ENCODE measurements at places on chromosomes 7 and 10.

- no peak for DNase-seq
Measured at GRCh38 chr10:32923849-32924248, 34.2 kb downstream of the ITGB1 start.

GRCh38 chr10:114709984-114710383 is 51.9 kb upstream of the ABLIM1 start:
- no peak for DNase-seq

DNA sequence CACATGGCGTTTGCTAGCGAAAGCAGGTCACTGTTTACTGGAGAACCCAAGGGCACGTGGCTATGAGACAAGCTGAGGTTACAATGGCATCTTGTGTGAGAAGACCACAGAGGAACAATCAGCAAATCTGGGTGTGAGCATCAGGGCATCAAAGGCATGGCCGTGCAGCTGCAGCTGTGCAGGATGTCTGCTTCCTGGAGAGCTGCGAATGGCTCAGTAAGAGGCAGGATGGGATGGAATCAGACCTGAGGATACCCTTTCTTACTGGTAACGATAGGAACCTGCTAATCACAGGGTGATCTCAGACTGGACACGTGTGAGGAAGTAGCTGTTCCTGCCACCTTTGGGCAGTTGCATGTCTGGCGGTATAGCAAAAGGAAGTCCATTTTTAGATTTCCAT is 119.5 kb downstream of the RNF216 start:
- DNase-seq, result no peak

DNA sequence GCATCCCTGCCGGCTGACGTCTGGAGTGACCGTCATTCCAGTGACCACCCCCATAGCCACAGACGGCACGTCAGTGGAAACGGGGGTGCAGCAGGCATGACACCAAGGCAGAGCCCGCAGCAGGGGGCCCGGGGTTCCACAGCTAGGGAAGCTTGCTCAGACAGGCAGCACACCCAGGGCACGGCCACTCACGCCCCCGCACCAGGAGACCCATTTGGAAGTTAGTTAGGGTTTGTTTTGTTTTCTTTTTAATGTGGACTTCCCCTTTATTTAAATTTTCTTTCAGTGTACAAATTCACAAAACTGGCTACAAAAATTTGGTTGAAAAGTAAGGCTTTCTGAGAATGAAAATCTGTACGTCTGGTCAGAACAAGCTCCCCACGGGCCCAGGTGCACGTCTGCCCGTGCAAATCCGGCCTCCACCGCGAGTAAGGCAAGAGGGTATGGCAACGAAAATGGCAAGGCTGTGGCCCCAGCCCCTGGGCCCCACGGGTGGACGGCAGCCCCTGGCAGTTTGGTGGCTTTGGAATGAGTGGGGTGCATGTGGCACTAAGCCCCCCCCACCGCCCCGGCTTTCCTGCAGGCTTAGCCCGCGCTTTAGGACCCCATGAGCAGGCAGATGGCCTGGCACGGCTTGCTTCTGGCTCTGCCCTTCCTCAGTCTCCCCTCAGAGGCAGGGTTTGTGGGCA is 124.2 kb downstream of the FAM53B start:
- DNase-seq, result no peak

GRCh38 chr10:18793951-18794350 is 134.7 kb downstream of the ARL5B start:
- DNase-seq, result no peak

GRCh38 chr10:80191589-80192270 is 13.6 kb downstream of the ANXA11 start:
- no peak for DNase-seq

- DNase-seq, result no peak
Measured at GRCh38 chr10:16699435-16700057, 117.7 kb downstream of the RSU1 start.

- no peak for DNase-seq
Measured at GRCh38 chr7:25714013-25714412, 438.0 kb upstream of the NFE2L3 start.

DNA sequence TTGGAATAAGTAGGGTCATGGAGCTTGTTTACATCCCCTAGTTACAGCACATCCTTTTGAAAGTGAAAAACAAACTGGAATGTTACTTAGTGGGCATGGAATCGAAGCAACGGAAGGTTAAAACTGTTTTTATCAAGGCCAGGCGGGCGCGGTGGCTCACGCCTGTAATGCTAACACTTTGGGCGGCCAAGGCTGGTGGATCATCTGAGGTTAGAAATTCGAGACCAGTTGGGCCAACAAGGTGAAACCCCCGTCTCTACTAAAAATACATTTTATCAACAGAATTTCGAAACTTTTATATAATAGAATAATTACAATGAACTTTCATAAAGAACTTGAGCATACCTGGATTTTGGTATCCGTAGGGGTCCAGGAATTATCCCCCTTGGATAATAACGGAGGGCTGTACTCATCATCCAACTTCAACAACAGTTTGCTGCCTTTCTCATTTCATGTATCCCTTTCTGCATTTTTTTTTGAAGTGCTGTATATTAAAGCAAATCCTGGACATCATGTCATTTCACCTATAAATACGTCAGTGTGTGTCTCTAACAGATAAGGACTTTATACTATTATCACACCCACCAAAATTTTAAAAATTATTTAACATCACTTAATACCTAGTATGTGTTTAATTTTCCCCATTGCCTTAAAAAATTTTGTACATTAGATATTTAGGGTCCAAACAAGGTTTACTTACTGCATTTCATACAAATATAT is 1.3 kb upstream of the TMED4 start:
- DNase-seq, result no peak
